ENCODE measurements at places on chromosomes 5 and 9.

DNA sequence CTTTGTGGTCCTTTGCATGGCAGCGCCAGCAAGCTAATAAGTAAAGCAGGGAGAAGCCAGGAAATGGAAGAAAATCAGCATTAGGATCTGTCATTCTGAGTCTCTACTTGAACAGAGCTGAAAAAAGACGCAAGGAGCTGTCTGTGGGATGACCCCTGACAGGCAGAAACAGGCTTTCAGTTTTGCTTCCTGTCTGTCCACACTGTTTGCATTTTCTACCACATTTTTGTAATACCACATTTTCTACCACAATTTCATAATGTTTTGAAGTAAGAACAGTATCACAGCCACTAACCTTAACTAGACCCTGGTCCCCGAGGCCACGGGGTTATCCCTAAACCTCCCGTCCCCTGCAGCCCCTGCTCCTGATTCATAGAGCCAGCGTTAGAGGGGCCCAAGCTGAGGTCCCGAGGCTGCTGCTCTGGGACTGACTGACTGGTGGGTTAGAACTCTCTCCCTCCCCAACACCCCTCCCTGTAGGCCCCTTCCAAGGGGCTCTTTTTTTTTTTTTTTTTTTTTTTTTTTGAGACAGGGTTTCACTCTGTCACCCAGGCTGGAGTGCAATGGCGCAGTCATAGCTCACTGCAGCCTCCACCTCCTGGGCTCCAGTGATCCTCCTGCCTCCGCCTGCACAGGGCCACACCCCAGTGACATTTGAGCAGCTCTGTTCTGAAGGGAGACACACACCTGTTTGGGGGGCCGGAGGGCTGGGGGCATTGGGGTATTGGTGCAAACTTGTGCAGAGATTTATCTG lies 4.0 kb upstream of the CLIC3 start:
- DNase-seq = no peak

GRCh38 chr5:108747111-108747773 lies 455 bp upstream of the FER start:
- no peak for DNase-seq

DNA sequence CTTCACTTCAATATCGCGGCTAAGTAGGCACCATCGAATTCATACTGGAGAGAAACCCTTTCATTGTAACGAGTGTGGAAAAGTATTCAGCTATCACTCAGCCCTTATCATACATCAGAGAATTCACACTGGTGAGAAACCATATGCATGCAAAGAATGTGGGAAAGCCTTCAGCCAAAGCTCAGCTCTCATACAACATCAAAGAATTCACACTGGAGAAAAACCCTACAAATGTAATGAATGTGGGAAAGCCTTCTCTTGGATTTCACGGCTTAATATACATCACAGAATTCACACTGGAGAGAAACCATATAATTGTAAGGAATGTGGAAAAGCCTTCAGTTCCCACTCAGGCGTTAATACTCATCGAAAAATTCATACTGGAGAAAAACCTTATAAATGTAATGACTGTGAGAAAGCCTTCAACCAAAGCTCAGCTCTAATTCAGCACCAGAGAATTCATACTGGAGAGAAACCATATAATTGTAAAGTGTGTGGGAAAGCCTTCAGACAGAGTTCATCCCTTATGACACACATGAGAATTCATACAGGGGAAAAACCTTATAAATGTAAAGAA lies 9.5 kb downstream of the ZNF879 start:
- no peak for DNase-seq

DNA sequence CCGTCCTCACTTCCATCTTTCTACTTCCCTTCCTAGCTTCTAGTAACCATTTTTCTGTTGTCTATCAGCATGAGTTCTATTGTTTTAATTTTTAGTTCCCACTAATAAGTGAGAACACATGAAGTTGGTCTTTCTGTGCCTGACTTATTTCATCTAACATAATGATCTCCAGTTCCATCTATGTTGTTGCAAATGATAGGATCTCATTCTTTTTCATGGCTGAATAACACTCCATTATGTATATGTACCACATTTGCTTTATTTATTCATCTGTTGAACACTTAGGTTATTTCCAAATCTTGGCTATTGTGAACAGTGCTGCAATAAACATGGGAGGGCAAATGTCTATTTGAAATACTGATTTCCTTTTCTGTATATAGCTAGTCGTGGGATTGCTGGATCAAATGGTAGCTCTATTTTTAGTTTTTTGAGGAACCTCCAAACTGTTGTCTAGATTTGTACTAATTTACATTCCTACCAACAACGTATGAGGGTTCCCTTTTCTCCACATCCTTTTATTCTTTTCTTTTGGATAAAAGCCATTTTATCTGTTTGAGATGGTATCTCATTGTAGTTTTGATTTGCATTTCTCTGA lies 50.3 kb downstream of the NSD1 start:
- DNase-seq = no peak

DNA sequence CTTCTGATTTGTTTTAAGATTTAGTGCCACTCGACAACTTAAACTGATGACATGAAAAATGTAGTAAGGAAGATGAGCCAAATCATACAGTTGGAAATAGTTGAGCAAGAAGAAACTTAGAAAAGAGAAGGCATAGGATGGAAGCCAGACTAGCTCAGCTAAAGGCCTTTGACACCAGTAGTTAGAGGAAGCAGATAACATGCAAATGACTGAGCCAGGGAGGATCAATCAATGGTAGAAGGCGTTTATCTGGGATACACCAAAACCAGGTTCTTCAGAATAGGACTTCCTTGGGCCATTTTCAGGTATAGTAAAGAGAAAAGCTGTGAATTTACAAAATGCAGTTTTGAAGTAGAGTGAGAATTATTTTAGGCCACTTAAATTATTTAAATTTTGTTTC lies 3.2 kb downstream of the TDRD7 start:
- DNase-seq = no peak

DNA sequence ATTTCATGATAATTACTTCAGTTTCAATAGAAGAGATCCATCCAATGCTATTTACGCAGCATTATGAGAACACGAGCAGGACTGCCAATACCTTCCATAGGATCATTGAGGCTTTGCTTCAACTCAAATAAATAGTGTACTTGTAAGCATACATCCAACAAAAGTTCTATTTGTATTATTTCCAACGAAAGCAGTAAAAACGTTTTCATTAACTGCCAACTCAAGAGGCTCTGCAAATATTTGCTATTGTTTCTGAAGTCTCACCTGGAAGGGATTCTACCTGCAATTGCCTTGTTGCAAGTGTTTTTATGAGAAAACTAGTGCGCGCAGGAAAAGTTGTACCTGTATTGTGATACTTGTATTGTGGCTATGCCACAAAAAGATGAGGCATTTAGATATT lies 11.0 kb upstream of the GNPDA1 start:
- no peak for DNase-seq

DNA sequence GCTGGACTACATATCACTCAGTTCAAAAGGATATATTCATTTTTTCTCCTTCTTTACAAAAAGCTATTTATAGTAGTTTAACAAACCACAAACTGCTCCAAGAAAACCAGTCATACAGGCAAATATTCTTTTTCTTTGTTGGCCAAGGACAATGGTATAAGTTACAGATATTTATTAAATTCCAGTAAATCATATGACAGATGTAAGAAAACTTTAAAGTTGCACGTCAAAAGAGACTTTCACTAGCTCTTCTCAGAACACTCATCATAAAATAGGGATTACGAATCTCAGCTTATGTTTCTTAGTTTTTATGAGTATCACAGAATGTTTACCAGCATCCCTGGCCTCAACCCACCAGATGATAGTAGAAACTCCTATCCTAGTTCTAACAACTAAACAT lies 67.2 kb downstream of the ANKRD31 start:
- no peak for DNase-seq

GRCh38 chr5:172931001-172931536 lies 28.2 kb upstream of the RPL26L1 start:
- DNase-seq = no peak

DNA sequence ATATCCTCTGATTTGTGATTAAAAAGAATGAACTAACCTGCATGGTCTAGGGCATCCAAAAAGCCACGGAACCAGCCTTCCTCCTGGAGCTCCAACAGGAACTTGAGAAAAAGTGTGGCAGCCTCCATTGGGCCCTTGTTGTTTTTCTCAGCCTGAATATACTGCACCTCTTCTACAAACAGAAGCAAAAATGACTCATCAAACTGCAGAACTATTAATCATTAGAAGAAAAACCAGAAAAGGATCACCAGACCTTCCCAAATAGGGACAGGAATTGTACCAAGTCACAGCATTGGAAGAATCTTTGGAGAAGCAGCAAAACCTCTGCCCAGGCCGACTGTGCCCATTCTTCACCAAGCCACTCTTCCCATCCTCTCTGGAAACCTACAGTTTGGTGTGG lies 25.2 kb downstream of the RIGI start:
- no peak for DNase-seq

- DNase-seq = no peak
Observed at GRCh38 chr5:89045216-89045615, 162.2 kb upstream of the MEF2C start.

DNA sequence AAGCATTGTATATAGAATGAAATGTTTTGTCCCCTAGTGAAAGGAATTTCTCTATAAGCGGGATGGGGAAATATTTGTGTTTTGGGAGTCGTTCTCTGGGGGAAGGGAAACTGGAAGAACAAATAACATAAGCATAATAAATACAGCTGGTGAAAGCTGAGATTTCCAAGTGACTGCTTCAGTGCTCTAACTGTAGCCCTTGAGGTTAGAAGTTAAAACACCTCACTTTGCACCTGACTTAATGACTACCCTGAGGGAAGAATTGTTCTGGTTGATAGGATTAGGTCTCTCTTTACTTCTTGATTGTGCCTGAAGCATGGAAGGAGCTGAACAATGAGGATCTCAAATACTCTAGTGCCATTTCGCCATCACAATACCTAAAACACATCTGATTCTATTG lies 307.4 kb downstream of the MAN2A1 start:
- DNase-seq = no peak

DNA sequence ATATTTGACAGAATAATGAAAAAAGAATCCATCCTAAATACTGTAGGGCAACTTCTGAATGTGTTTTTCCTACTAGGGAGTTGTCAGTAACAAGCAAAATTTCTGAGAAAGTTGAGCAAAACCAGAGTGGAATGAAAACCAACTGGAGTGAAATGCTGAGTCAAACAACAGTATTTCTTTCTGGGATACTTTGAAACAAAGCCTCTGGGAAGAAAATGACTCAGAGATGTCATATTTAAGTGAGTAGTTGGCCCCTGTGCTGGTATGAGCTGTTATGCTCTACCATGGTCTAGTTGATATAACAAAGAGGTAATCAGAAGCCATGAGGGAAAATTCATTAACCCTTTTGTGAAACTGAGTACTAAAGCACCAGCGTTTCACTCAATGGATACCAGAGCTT lies 372.1 kb upstream of the C9orf72 start:
- DNase-seq = no peak

DNA sequence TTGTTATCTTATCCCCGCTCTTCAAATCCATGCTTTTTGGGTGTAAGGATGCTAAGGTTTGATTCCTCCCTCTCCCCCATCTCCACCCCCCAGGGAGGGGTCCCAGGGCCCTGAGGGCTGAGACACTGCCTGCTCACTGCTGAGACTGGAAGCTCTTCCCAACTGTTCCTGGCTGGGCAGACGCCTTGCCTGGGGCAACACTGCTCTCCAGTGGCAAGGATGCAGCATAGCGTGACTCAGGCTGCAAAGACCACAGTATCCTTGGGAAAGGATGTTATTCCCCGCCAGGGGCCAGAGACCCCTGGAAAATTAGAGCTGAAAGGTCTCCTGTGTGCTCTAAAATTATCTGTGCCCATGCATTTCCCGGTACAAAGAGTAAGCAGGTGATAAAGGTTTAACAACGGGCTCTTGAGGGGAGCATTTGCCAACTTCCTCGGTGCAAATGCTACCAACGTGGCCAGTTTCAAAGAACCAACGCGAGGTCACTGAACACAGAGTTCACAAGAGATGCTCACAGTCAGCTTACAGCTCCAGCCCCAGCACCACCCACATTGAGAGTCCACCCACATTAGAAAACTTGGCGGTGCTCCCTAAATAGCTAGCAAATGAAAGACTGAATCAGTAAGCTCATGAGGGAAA lies 271.9 kb downstream of the NSG2 start:
- DNase-seq = no peak

- no peak for DNase-seq
Observed at GRCh38 chr9:86731511-86732063, 215.7 kb downstream of the GAS1 start.

- no peak for DNase-seq
Observed at GRCh38 chr5:67182301-67182790, 14.3 kb downstream of the CD180 start.

DNA sequence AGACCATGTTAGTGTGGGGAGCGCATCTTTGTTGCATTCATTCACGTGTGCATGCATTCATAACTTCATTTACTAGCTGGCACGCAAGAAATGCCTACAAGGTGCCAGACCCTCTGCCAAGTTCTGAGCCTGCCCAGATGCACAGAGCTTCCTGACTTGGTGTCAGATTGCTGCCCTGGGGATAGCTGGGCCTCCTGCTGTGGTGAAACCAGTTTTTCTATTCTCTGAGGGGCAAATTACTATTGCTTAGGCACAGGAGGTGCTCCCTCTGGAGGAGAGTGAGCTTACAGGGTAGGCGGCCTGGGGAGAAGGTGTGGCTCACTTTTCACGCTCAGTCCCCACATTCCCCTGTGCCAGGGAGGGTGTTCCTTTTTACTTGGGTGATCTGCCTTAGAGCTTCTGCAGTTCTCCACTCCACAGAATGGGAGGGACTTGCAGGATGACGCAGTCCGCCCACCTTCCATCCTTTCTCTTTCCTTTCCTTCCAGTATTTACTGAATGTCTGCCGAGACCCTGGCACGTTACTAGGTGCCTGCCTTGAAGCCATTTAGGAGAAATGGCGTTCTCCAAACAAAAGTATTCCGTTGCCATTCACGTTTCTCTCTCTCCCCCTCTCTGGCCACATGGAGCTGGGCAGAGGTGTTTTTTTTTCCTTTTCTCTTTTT lies 27.9 kb upstream of the CTNNA1 start:
- DNase-seq = no peak

DNA sequence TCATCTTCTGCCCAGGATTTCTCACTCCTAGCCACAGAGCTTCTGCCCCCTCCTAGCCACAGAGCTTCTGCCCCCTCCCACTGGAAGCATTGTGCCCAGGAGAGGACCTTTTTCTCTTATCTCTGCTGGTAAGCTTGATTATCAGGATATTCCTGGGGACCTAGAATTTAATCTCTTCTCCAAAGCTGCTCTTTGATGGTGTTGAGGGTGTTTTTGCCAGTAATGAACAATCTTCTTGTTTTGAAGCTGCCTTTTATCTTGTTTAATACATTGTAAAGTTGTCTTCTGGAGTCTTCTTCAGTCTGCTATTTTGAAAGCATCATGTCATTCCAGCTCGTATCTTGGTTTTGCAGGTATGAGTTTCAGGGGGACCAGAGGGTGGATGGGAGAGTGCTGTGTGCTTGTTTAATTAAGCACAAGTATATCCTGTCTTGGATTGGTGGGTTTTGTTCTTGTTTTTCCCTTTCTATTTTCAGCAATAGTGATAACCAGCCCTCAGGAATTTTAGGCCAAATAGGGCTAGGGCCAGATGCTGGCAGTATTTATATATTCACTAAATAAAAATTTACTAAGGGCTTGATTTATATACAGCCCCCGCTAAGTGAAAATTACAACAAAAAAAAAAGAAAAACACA lies 214.0 kb upstream of the DMRT1 start:
- no peak for DNase-seq

All from activated CD4-positive, CD25-positive, alpha-beta regulatory T cell (primary cell).